ENCODE measurements at places on chromosomes 11 and 22.
A peak's percentile ranks its signal among the peaks of the same experiment; 100 is the strongest.

DNA sequence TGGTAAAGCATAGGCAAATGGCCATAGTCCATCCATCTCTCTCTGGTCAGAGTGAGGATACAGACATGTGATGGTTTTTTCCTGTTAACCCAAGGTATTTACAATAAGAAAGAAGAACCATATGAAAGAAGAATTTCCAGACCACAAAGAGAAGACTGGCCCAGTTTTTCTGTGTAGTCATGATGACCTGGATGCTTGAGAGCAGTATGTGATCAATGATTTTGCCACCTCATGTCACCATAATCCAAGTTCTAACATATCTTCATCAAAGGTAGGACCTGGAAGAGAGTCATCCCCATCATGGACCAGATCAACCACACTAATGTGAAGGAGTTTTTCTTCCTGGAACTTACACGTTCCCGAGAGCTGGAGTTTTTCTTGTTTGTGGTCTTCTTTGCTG is at the start of gene OR4D6:
Gene OR4D6, plus strand, starts transcription at position 301 of the 400 bp plus-strand sequence. Its CDS starts 0 bp downstream, at position 301.
- no peak for DNase-seq

DNA sequence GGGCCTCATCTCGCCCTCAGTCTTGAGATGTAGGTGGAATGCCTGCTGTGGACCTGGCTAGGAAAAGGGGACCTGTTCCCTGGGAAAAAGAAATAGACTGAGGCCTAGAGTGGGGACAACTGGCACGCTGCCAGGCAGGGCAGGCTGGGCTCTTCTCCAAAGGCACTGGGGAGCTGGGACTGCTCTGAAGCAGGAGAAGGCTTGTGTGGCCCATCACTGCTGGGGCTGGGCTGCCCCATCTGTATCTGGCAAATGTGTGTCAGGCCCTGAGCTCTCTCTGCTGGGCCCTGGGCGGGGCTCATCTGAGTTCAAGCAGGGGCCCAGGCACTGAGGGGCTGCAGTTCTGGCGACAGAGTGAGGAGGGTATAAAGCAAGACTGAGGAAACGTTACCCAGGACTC is 32.9 kb downstream of the ARVCF start:
- no peak for DNase-seq

DNA sequence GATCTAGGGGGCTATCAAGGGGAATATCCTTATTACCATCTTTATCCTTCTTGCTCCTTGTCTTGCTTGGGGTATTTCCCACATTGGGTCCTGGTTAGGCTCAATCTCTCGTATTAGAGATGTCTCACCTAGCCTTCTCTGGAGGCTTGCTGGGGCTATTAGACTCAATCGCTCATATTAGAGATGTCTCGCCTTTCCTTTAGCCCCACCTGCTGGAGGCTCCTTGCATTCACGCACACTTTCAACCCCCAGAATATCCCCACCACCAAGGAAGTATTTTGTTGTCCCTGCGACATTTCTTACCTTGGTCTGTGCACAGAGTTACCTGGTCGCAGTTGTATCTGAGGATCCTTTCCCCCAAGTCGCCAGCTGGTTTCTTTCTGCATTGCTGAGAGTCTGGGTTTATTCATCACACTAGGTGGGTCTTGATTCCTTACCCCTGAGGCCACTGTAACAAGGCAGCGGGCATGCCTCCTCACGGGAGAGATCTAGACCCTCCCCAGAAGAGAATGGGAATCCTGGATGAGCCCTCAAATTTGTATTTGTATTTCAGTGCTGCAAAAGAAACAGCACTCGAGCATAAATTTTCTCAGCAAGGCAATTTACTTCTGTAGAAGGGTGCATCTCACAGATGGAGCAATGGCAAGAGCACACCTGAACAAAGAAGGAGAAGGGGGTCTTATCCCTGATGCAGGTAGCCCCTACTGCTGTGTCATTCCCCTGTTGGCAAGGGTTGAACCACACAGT is 15.9 kb upstream of the HYLS1 start:
- no peak for DNase-seq

DNA sequence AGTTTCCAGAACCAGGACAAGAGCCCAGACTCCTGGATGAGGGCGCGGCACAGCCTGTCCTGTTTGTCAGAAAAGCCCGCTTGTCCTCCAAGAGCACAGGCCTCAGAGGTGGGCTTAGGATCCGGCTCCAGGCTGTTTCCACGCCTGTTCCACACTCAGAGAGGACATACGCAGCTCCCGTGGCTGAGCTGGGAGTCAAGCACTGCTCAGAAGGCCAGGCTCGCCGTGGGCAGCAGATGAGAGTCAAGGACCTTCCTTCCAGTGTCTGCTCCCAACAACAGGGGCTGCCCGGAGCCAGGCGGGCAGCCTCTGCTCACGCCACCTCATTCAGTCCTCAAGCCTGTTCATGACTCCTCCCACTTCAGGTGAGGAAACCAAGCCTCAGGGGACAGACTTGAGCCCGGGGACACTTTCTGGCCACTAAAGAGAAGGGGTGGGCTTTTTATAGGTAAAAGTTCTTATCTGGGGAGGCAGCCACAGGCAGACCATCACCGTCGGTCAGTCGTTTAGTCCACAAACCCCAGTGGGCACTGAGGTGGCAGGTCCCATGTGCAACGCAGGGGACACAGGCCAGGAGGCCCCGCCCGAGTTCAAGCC is 3.8 kb downstream of the CYB5R3 start:
- DNase-seq, result no peak

DNA sequence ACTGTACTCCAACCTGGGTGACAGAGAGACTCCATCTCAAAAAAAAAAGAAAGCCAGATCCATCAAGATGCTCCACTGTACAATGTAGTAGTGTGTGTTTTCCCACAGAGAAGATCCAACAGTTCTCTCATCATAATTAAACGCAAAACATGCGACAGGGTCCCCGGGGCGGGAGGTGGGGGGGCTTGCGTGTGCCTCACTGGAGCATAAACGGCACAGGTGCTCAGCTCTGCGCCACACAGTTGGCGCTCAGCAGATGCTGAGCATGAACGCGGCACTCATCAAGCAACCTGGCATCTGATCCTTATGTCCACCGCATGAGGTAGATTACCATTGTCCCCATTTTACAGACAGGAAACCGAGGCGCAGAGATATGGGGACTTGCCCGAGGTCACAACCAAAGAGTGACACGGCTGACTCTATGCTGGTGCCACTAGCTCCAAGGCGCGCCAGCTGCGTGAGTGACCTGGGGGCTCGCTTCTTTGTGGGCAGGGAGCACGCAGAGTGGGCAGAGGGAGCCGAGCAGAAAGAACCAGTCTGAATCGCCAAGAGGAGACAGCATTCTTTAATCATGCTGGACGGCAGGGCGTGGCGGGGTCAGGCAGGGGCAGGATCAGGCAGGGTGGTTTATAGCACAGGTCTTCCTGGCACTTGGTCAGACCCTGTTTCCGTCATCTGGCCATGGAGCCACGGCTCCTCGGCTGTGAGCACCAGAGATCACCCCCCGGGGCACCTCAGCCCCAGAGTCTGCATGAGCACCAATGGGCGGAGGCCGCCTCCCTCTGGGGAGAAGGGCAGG is 8.2 kb downstream of the C1QTNF6 start:
- no peak for DNase-seq

GRCh38 chr22:46044621-46045458 is 67.9 kb upstream of the WNT7B start:
- peak; percentile 44 for DNase-seq

- no peak for DNase-seq
Measured at GRCh38 chr11:26144911-26145310, 187.0 kb upstream of the ANO3 start.

- DNase-seq, result no peak
Measured at GRCh38 chr22:44112191-44112590, 68.5 kb upstream of the PARVG start.

DNA sequence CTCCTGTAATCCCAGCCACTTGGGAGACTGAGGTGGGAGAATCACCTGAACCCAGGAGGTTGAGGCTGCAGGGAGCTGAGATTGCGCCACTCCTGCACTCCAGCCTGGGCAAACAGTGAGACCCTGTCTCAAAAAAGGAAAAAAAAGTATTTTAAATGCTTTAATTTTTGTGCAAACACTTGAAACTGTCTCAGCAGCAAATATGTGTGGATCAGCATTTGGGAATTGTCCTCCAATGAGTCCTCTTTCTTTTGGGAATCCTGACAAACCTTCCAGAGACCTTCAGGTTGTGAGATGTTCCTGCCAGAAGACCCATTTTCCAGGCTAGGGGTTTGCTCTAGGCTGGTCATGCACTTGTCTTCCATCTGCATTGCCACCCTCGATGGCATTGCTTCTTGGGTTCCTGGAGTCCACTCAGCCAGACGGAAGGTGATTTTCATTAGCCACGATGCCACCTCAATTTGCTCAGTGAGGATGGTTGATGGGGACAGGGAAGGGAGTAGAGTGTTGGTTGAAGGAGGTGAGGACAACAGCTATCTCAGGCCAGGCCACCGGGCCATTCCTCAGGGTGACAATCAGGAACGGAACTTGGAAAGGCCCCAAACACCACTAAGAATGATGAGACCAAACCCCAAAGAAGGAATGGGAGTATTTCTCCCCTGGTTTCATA is 55.4 kb downstream of the ST14 start:
- DNase-seq, result no peak

- DNase-seq, result no peak
Measured at GRCh38 chr11:69981119-69981784, 96.9 kb upstream of the ANO1 start.

- DNase-seq, result no peak
Measured at GRCh38 chr11:60848714-60849151, 6.8 kb downstream of the CCDC86 start.

- DNase-seq, result peak; percentile 83
Measured at GRCh38 chr11:75140269-75141138, 10.4 kb upstream of the SLCO2B1 start.

DNA sequence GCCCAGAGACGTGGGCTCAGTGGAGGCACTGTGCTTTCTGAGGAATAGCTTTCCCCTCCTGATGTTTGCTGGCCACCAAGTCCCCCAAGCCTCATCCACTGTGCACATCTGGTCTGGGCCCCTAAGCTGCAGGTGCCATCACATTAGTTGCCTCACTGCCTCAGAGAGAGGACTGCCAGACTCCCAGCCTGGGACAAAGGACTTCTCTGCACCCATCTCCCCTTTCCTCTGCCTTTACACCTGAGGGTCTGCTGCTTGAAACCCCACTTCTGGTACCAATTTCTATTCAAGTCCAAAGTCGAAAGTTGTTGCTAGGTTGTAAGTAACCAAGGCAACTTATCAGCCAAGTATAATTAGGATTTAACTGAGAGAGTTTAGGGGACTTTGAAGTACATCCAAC is 3.7 kb upstream of the LZTR1 start:
- no peak for DNase-seq
